ENCODE measurements at places on chromosomes 5 and 9.

DNA sequence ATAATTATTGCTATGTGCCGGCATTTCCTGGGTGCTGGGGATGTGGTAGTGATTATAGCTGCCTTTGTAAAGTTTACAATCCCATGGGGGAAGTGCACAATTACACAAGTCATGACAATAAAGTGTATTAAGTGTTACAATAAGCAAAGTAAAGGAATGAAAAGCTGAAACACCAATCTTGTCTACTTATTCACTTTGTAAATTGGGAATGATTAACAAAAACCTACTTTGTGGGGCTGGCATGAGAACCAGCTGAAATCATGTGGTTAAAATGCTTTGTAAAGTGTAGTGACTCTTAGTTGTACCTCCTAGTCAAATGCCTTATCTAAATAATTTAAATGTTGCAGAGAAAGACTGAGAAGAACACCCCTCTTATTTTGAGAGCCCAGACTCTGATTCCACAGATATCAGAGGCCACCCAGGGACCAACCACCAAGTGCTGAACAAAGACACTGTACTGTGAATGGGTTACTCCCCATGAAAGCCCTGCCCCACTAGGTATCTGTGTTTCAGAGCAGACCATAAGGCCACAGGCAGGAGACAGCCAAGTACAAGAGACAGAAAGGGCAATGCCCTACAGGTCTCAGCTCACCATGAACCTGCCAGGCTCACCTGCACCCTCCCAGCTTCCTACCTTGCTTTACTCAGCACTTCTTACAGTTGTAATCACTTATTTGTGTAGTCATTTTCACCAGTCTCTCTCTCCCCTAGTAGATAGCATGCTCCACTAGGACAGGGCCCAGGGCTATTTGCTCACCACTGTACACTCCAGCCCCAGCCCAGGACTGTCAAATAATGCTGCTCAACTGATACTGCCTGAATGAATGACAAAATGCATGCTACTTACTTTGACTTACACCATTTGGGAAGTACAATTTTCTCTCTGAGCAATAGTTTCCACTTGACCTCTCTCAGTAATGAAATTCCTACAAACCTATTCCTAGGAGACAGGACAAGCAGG, 101.6 kb upstream of the APC start:
- DNase-seq, result no peak

DNA sequence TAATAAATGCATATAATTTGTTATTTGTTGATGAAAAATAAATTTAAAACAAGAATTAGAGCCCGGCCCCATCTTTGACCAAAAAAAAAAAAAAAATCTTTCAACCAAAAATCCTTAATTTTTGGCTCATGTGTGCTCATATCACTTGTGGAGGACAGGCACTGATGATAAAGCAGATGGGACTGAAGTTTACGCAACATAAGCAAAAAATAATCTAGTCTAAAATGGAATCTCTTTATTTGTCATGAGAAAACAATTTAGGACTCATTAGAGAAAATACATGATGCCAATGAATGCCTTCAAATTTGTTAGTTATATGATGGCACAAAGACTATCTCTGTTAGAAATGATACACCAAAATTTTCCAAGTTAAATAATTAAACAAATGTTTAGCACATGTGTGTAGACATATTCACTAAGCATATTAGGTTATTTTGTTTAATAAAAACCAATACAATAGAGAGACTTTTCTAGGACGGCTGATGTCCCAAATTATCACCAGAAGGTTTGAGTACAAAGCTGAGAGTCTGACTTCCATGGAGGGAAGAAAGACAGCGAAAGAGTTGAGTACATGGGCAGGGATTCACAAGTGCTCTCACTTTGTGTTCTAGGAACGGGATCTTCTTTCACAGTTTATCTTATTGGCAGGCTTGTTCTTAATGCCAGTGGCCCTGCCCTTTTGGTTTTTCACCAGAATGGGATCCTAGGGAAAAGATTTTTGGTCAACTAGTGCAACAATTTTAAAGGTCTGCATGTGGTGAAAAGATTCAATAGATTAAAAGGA, 621.4 kb downstream of the RAB3C start:
- DNase-seq, result no peak

GRCh38 chr5:132424167-132424880, 54.8 kb downstream of the SLC22A5 start:
- DNase-seq, result no peak

- DNase-seq, result no peak
Observed at GRCh38 chr5:143860211-143860610, 48.2 kb downstream of the HMHB1 start.

DNA sequence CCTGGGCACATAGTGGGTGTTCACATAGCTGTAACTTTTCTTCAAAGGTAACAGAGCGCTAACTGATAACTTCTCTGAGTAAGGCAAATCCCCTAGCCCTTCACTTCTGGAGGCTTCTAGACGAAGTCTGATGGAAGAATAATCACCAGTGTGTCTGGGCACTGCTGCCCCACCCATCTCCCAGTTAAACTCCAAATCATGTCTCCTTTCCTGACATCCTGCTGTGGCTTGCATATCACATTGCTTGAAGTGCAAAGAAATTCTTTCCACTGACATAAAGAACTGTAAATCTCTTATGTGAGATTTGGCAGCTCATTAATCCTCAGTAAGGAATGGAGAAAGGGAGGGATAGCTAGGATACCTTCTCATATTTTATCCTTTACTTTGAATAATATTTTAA, 74.6 kb downstream of the MARCHF11 start:
- DNase-seq, result no peak

DNA sequence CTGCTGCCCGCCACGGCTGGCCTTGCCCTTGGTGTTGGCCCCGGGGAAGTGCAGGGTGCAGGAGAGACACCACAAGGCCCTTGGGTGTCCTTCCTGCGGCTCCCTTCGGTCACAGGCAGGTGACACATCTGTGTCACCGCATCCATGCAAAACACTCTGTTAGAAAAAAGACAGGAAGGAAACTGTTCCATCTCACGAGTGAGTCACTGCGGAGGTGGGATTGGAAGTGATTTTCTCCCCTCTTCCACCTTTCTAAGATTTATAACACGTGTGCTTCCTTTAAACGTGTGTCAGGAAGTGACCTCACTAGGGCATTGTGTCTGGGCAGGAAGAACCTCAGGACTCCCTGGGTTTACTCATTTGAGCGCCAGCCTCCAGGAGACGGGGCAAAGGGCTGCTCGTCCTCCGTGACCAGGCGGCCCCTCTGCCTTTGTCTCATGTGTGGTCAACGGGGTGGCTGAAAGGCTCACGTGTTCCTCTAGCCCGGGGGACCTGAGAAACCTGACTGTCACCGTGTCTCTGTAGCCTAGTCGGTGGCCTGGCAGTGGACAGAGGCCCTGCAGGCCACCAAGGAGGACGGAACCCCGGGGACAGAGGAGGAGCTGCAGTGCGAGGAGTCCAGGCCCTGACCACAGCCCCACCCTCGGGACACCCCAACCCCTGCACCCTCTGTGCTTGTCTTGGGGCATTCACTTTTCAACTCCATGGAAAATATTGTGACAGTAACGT, 4.9 kb upstream of the LCN1 start:
- DNase-seq, result no peak

GRCh38 chr9:11323457-11323856, 710.7 kb upstream of the PTPRD start:
- DNase-seq, result no peak

- DNase-seq, result no peak
Observed at GRCh38 chr9:75041041-75041440, 12.9 kb upstream of the CARNMT1 start.

GRCh38 chr5:93062548-93062947, 518.5 kb downstream of the NR2F1-AS1 start:
- DNase-seq, result no peak

DNA sequence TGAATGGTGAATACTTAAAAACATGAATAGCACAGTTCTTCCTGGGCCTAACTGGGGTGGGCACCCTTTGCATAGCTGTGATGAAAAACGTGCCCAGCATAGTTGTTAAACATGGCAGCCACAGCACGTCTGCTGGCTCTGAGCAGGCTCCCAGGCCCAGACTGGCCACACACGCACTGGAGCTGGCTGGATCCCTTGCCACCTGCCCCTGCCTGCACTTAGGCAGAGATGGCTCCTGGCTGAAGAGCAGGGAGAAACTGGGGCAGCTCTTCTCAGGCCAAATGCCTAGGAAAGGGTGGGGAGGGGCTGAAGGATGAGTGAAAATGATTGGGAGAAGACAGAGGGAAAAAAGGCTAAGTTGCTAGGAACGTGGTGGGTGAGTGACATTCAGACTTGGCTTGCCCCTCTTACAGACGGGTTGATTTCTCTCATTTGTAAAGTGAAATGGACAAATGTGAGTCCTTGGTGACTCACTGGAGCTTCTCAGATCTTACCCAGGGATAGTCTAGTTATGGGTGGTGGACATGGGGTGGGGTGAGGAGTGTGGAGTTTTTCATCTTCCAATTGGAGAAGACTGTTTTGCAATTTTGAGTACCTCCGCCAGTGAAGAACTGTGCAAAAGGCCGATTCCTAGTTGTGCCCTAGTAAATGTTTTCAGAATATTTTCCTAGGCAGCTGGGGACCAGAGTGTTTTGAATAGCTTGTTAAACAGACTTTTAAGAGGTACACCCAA, 42.4 kb downstream of the TRIO start:
- DNase-seq, result no peak

- DNase-seq, result no peak
Observed at GRCh38 chr9:5231212-5231611, at the start of gene INSL4. Gene INSL4, plus strand, starts transcription at chr9:5231419. Its CDS starts 105 bp downstream, at chr9:5231524.

- no peak for DNase-seq
Observed at GRCh38 chr5:150438873-150439546, 10.5 kb downstream of the RPS14 start.

GRCh38 chr5:7802855-7803254, 48.1 kb downstream of the CFAP90 start:
- no peak for DNase-seq

All from CD4-positive, alpha-beta T cell (primary cell).